ENCODE measurements at places on chromosomes 12 and 14.

GRCh38 chr12:71871116-71871515, 31.6 kb downstream of the TBC1D15 start:
- peak; percentile 66 for DNase-seq

DNA sequence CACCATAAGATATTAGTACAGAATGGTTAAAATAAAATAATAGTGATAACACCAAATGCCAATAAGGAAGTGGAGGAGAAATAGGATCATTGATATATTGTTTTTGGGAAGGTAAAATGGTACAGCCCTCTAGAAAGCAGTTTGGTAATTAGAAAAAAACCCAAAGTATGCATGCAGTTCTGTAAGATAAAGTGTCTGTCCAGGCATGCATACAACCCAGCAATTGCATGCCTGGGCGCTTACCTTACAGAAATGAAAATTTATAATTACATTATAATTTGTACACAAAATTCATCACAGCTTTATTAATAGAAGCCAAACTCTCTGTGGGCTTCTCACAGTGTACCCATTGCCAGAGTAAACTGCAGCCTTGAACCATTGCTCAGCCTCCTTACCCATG, 124.7 kb downstream of the TTC6 start:
- DNase-seq, result no peak

DNA sequence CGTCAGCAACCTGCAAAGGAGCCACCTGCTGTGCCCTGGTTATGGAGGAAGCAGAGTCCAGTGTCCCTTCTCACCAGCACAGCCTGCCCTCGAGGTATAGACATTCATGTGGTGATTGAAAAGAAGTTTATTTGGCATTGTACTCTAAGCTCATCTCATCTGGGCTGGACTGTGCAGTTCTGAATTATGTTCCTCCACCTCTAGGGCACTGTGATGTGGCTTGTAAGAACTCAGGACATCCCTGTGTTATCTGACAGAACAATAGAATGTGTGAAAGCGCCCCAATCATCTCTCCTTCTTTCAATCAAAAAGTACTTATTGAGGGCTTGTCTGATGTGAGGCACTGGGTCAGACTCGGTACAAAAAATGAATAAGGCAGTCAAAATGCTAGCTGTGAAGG, 140.1 kb downstream of the DHRS2 start:
- DNase-seq, result no peak

- no peak for DNase-seq
Observed at GRCh38 chr12:64385019-64385418, 5.5 kb downstream of the C12orf56 start.

DNA sequence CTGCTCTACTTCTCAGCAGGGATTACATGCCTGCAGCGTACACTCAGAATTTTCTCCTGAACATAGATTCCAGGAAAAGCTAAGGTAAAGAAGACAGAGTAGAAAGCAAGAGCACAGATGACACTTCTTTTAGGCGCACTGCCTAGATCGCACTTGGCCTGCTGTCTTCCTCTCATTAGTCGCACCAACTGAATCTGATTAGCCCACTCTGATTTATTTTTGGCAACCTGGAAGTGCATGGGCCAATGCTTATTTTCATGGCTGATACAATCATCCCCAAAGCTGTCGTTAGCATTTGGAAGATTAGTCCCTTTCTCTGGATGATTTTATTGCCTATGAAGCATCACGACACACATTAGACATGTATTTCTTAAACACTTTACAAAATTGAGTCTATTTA, 152.5 kb downstream of the PTPRO start:
- no peak for DNase-seq

- DNase-seq, result no peak
Observed at GRCh38 chr12:26896913-26897312, 40.9 kb downstream of the INTS13 start.

GRCh38 chr12:82857276-82857675, 170.6 kb downstream of the TMTC2 start:
- no peak for DNase-seq

- no peak for DNase-seq
Observed at GRCh38 chr14:91585856-91586255, 75.7 kb upstream of the PPP4R3A start.

DNA sequence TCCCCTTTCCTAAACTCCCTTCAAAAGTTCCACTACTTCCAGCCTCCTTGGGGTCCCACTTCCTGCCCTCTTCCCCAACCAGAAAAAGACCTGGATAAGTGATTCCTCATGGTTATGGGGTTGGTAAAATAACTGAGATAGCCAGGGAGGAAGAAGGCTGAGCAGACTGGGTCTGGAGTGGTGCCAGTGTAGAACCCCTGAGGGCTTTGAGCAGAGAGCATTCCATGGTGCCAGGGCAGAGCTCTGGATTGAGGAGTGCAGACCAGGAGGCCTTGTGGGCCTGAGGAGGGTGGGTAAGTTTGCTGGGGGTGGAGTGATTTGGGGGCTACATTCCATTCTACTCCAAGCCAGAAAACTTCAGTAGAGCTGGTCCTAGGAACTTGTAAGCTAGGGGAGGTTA, 9.5 kb upstream of the CISTR start:
- no peak for DNase-seq

DNA sequence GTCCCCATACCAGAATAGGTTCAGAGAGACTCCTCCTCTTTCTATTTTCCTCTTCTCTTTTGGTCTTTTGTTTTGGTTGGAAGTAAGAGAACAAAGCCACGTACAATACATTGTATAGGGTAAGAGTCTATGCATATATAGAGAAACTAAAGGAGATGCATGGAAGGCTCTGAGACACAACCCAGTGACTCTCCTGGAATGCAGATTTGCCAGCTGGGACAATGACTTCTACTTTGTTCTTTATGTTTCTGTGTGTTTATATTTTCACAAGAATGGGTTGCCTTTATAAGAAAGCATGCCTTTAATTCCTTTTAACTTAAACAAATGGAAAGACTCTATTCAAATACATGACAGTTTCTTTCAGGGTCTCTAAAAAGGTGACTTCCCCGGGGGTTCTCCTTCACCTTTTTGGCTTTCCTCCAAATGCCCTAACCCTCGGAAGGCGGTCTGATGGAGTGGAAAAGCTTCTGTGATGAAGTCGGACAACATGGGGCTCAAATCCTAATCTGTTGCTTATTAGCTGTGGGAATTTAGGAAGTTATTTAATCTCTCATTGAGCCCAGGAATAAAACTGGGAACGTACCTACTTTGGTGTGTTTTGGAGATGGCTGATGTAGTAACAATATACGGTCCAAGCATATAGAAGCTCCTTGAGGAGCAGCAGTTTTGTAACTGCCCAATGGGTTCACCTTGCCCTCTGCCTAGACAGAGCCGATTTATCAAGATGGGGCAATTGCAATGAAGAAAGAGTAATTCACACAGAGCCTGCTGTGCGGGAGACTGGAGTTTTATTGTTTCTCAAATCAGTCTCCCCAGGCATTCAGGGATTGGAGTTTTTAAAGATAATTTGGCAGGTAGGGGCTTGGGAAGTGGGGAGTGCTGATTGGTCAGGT, 9.1 kb upstream of the SERPINA1 start:
- no peak for DNase-seq

- no peak for DNase-seq
Observed at GRCh38 chr14:61780125-61780524, 17.9 kb downstream of the SNAPC1 start.

Measured in iris pigment epithelial cell (primary cell).